ENCODE measurements at places on chromosomes 4 and X. TPM values are rescaled to one million over a fixed set of nuclear protein-coding genes. Genes with fewer than 3 reads are reported as not detected.

The TCEAL2 gene
- 26.3 TPM for polyA plus RNA-seq

- no peak for DNase-seq
Observed at GRCh38 chr4:124573056-124573455, 139.5 kb downstream of the ANKRD50 start.

DNA sequence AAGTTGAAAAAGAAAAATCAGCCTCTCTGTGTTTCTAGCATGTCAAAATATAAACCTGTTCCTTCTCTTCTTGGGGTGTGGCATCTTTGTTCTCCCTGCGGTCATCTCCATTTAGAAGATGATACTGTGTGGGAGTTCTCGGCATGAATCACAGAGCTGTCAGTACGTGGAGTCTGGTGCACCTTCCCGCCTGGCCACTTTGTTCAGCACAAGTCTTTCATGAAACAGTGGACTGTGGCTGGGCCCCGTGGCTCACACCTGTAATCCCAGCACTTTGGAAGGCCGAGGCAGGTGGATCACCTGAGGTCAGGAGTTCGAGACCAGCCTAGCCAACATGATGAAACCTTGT, 166.5 kb downstream of the MAML3 start:
- no peak for DNase-seq

DNA sequence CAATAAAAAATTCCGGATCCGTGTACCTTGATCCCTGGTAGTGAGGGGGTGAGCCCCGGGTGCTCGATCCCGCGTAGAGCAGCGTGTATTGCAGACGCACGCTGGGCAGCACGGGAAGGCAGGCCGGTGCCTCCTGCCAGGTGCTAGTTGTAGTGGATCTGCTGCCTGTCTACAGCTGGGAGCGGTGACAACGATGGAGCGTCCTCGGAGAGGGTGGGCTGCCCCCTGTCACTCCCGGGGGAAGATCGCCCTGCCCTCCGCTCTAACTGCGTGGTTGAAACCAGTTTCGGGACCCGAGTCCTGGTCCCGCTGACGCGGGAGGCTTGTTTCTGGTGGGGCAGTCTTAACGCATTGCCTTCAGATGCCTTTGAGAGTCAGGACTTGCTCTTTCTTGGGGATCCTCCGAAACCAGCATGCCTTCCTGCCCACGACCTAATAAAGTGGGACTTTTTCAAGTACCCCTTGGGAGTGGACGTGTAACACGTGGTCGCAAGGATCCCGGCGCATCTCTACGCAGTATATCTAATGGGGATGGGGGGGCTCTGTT, 2.7 kb upstream of the NKX6-1 start:
- DNase-seq = no peak

GRCh38 chr4:26362745-26363439, 42.1 kb downstream of the RBPJ start:
- DNase-seq = no peak

GRCh38 chr4:109665783-109666485, 37.3 kb downstream of the CASP6 start:
- DNase-seq = no peak

The CYBB gene
- 12.3 TPM for polyA plus RNA-seq

The TMPRSS11A gene
- not detected for polyA plus RNA-seq

GRCh38 chrX:67784712-67785111, 240.9 kb downstream of the AR start:
- no peak for DNase-seq

All from left renal pelvis (tissue), 4 donors.